ENCODE measurements at places on chromosomes 7 and 10.

- DNase-seq = peak; percentile 35
These were observed 161.0 kb downstream of the SKIDA1 start for GRCh38 chr10:21364196-21365114.

GRCh38 chr7:82430500-82431465 lies 12.8 kb downstream of the CACNA2D1 start:
- DNase-seq = no peak

DNA sequence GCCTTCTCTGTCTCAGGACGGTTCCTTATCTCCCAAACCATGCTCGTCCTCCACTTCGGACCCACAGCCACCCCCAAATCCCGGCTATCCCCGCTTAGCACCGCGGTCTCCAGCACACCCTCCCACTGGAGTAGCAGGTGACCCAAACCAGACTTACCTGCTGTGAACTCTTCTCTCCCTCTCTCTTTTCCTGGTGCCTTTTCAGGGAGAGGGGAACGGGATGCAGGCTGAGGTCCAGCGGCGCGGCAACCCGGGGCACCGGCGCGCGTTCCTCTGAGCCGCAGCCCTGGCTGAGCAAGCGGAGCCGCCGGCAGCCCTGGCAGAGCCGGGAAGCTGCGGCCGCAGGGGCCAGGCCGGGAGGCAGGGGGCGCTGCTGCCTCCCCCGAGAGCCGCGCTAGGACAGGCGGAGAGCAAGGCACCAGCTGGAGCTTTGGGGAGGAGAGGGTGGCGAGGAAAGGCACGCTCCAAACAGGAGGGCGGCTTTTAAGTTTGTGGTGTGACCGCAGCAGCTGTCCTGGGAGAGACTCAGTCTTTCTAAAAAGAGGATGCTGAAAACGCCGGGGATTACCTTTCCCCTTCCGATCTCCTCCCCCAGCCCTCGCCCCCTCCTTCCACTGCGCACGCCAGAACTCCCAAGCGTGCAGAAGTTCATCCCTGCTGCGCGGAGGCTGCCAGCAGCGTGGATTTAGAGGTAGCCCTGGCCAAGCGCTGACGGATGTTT lies at the start of gene SEMA3D:
SEMA3D (minus strand) TSS at position 536 of the 721 bp plus-strand sequence. CDS start 65,165 bp downstream, outside the sequence.
- peak; percentile 88 for DNase-seq

DNA sequence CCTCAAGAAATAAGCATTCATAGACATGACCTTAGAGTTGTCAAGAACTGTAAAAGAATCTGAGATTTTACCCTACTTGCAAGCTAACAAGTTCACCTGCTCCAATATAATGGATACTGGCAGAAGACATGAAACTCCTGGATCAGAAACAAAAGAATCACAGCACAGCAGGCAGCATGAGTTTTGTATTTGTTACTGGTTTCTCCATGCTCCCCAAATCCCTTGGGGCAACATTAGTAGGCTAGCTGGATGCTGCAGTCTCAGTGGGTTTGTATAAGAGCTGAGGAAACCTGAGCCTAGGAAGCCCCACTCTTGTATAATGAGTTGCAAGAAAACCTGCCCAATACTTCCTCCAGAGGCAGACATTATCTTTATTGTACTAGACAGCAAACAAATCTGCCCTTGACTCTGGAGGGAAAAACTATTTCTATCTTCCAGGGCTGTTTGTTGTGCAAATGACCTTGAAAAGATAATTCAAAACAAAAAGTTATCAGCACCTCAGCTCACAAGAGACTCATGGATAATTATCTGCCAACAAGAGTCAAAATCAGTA lies 64.8 kb downstream of the ABLIM1 start:
- DNase-seq = no peak

GRCh38 chr7:135659159-135659846 lies 3.0 kb upstream of the STMP1 start:
- no peak for DNase-seq

DNA sequence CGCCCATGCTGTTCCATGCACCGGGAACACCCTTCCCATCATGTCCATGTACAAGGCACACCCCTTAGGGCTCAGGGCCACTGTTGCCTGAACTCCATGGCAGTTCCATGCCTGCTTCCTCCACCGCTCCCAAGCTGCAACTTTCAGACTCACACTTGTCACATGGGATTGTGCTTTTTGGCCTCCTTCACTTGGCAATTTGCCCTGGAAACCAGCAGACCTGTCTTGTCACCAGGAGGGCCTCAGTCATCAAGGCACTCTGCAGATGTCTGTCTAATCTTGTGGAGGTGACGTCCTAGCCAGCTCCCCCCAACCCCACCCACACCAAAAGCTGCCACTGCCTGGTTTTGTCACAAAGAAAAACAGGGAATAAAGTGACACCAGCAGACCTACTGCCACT lies 47.5 kb downstream of the CARD11 start:
- no peak for DNase-seq

DNA sequence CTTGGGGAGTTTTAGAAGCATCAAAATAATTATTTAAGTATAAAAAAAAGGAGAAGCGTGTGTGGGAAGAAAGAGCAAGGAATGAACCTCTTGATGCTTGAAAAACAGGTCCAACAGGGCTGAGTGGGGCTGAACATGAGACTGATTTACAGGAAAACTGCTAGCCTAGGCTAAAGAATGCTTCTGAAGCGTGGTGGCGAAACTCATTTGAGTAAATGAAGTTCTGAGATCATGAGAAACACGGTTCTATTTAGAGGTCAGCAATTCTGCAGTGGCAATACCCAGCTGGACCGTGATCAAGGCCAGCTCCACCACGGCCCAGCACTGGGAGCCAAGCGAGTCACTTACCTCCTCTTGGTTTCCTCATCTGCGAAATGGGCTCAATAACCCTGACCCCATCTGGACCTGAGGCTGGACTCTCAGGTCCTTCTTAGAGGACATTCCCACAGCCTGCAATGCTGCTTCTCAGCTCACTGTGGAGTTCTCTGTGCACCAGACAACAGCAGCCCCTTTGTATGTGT lies 140.1 kb upstream of the ADAM12 start:
- no peak for DNase-seq

GRCh38 chr7:142131439-142132185 lies 20.1 kb downstream of the MGAM2 start:
- no peak for DNase-seq

DNA sequence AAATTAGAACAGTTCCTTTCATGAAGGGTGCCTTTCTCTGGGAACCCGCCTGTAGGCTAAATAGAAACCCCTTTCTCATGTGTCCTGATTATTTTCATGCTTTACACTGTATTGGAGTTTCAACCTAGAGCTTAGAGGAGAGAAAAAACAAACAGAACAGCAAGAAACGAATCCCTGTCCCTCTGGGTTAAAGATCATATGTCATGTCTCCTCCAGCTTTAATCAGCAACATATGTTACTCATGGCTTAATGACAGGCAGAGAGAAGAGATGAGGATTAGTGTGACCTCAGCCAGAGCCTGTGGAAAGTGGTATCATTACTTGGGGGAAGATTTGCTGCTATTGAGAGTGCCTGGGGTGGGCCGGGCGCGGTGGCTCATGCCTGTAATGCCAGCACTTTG lies 32.1 kb downstream of the CRCP start:
- peak; percentile 38 for DNase-seq
